Natural killer cell (primary cell): ENCODE measurements at places on chromosomes 7 and 10.
A peak's percentile ranks its signal among the peaks of the same experiment; 100 is the strongest.

- DNase-seq: peak; percentile 23
These were observed 23.6 kb downstream of the FAM3C start for GRCh38 chr7:121372376-121373010.

DNA sequence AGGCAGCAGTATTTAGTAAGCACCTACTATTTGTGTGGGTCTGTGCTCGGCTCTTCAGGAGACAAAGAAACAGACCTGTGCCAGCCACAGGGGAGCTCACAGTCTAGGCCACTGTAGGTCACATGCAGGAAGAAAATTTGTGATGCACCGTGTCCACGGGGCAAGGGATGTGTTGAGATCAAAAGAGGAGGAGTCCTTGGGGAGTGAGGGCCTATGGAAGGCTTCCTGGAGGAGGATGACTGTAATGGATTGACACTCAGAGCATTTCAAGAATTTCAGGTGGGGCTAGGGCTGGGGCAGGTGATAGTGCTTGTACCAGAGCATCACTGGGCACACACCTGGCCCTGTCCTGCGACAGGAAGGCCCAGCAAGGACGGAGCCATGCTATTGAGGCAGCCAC is 102.7 kb downstream of the ZMIZ1 start:
- no peak for DNase-seq

DNA sequence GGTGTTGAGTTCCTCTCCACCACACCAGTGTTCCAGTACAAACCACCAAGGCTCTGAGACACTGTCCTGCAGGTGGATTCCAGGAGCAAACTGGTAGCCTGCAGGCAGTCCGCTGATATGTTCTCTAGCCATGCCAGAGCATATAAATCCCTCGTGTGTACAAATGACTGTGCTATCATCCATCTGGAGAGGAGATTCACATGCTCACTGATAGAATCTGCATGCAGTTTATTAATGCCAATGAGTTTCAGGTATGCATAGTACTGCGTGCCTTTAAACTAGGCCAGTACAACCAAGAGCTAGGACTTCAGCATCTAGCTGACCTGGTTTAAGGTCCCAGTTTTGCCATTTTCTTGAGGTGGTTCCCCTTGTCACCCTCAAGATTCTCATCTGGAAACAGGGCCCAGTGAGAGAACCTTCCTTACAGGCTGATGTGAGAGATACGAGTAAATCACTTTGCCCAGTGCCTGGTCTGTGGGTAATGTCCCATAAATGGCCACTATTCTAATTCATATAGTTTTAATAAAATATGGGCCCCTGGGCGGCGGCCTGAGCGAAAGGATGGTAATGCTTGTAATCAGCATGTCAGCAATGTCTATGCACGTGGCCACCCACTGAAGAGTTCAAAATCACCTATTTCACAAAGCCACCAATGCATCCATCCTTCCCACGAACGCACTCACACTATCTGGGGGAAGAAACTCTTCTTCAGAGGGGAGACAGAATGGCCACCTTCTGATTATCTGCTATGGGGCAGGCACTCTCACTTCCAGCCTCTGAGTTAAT is 268.0 kb upstream of the ZMIZ1 start:
- DNase-seq: no peak

DNA sequence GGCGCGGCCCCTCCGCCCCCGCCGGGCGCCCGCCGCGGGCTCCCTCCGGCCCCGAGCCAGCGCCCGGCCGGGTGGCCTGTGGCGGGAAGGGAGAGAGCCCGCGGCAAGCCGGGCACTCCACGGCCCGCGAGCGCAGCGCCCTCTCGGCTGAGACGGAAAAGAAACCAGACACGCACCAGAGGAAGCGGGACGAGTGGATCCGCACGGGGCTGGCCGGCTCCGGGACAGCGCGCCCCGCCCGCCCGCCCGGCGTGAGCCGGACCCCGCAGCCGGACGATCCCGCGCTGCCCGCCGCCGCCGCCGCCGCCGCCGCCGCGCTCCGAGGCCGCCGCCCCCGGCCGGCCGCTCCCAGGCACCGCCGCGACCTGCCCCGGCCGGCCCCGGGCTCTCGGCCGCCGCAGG is 300 bp downstream of the ARHGAP21 start:
- peak; percentile 24 for DNase-seq

DNA sequence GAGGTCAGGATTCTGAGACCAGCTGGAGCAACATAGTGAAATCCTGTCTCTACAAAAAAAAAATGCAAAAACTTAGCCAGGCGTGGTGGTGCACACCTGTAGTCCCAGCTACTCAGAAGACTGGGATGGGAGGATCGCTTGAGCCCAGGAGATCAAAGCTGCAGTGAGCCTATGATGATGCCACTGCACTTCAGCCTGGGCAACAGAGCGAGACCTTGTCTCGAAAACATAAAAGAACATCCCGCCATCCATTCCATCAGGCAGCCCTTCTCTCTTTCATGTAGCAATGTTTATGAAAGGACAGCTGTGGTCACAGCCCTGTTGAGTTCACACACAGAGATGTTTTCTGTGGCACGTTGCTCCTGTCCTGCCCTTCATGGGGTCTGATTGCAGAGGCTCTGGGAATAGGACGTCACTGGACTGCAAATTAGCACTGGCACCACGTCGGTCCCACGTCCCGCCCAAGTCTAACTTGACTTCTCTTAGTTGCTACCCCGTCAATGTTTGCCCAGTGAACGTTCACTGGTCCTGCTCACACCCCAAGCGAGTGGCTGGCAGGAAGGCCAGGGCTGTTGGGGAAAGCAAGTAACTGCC is 64.5 kb upstream of the MYL10 start:
- DNase-seq: no peak

DNA sequence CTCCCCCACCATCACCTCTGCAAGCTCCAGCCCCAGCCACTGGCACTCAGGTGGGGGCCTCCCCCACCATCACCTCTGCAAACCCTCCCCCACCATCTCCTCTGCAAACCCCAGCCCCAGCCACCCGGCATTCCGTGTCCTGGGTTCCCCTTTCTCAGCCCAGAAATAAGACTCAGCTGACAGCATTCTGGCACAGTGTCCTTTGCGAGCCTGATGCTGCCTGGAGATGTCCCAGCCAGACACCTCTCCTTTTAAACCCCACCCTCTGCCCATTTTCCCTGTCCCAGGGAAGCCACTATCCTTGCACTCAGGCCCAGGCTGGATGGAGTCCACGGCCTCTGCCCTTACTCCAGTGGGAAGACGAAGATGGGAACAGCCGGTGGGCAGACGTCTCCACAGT is 49.8 kb downstream of the ELFN1 start:
- no peak for DNase-seq
